ENCODE measurements at places on chromosomes 3 and 15.

DNA sequence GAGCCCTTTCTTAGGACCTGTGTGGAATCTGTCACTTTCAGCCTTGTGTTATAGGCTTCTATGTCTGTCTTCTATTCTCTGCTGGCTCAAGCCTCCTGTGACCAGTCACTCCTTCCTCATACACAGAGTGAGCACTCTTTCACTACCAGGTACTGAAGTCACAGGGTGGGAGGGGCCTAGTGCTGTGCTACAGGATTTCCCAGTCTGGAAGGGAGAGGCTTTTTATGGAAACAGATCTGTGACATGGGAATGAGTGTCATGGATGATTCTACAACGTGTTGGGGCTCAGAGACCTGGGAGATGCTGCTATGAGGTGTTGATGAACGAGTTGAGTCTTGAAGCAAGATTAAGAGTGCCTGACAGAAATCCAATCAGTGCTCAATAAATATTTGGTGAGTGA, 100.5 kb downstream of the PDCD6IP start:
- no peak for DNase-seq

DNA sequence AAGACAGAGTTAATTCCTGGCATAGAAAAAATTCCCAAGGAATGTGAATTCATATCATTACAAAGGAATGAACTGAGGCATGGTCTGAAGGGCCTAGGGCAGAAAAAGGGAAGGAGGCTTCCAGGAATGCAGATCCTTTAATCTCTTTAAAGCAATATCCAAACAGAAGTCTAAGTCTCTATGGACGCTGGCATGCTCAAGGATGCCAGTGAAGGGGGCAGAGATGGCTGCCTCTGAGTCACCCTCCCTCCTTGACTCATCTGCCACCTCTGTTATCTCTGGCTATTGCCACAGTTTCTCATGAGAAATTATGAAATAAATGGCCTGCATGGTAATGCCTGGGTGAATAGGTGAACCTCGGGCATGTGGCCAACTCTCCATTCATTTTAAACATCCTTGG, 96.3 kb upstream of the BCL6 start:
- no peak for DNase-seq

DNA sequence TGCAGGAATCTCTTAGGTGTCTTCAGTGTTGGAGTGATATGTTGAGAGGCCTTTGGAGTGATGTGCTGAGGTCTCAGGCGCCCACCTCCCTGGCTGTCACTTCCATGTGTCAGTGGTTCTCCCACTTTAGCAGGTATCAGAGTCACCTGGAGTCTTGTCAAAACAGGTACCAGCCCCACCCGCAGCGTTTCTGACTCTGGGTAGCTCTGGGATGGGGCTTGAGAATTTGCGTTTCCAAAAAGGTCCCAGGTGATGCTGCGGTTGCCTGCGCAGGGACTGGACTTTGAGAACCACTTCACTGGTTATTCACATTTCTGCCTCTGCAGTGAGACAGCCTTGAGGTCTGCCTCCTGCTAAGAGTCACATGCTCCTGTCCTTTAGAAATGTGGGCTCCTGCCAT, 15.5 kb downstream of the UMPS start:
- DNase-seq, result no peak

DNA sequence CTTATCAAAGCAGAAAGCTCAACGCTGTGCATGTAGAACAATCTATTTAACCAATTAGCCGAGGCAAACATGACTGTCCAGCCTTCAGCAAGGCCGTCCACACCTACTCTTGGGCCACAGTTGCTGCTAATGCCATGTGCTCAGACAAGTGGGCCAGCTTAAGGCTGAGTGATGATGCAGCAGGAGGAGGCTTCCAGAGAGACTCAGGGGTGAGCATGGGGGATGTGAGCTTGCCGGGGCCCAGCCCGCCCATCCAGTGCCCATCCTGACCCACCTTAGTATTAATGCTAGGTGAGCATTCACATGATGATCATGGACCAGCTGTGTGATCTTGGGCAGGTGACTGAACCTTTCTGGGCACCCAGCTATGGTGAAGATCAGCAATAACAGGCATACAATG, 150.1 kb downstream of the TPRA1 start:
- DNase-seq, result no peak

GRCh38 chr3:77871436-77871835, 831.5 kb downstream of the ROBO2 start:
- no peak for DNase-seq

DNA sequence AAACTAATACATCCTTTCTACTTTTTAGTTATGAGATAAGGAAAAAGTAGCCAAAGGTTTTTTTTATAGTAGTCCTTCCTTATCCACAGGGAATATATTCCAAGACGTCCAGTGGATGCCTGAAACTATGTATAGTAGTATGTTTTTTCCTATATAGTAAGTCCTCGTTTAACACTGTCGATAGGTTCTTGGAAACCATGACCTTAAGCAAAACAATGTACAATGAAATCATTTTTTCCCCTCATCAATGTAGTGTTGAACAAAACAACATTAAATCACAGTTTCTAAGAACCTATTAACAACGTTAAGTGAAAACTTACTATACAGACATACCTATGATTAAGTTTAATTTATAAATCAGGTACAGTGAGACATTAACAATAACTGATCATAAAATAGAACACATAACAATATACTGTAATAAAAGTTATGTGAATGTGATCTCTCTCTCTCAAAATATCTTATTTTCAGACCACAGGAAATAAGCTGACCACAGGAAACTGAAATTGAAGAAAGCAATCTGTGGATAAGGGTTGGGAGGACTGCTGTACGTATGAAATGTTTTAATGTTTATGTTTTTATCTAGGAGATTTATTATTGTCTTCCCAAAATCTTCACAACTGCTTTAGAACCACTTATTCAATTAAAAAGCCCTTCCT, 20.6 kb downstream of the COPS2 start:
- DNase-seq, result no peak

GRCh38 chr3:11774296-11774877, 72.3 kb downstream of the TAMM41 start:
- DNase-seq, result no peak

- no peak for DNase-seq
Measured at GRCh38 chr3:37257581-37257980, 83.2 kb upstream of the LRRFIP2 start.

- DNase-seq, result no peak
Measured at GRCh38 chr3:24521420-24522145, 26.9 kb upstream of the THRB start.

- DNase-seq, result no peak
Measured at GRCh38 chr3:14523792-14524191, 16.4 kb downstream of the GRIP2 start.

DNA sequence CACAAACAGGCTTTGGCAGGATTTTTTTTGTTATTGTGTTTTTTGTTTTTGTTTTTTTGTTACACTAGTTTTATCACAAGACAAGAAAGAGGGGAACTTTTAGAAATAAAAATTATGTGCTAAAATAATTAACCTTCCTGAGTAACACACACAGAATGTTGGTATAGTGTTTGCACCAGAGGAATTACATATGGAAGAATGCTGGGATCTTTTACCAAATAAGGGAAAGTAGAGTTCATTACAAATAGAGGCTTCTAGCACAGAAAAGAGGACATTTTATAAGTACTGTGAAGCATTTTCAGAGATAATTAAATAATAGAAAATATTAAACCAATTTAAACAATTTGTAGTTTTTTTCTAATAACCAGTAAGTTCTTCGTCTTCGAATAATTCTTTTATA, 116.0 kb downstream of the IGF1R start:
- DNase-seq, result no peak

DNA sequence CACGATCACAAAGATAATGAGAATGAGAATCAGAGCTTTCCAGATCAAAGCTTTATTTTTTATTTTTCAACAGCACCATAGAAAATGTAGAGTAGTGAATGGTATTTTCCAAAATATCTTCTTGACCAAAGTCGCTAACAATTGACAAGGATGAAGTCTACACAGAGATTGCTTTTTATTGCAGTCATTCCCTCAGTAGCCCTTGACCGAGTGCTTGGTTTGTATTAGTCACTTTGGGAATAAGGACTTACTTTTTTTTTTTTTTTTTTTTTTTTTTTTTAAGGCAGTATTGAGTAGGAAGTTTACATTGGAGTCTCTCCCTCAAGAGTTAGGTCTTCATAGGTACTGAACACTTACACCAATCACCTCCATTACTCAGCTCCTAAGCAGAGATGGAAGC, 39.8 kb downstream of the THRB start:
- no peak for DNase-seq

Data from GM18507 (cell line).